ENCODE measurements at places on chromosomes 1 and 21. TPM values are rescaled to one million over a fixed set of nuclear protein-coding genes. Genes with fewer than 3 reads are reported as not detected.

The RIMKLA gene
- 8.9 TPM for total RNA-seq

The TBX15 gene
- total RNA-seq, result not detected

The SH2D5 gene
- total RNA-seq, result 0.32 TPM

The EFCAB14 gene
- total RNA-seq, result 54.3 TPM

The FLVCR1 gene
- total RNA-seq, result 13.5 TPM

The DSCAM gene
- not detected for total RNA-seq

The ADORA3 gene
- total RNA-seq, result 0.16 TPM

The RPTN gene
- total RNA-seq, result not detected

The PIGR gene
- total RNA-seq, result 0.54 TPM

The C1orf141 gene
- 0.11 TPM for total RNA-seq

The LRRC38 gene
- not detected for total RNA-seq

The OBSCN gene
- 20.5 TPM for total RNA-seq

The PTGFR gene
- total RNA-seq, result not detected

The HES3 gene
- not detected for total RNA-seq

The TMPRSS3 gene
- total RNA-seq, result 99.1 TPM

The MROH9 gene
- not detected for total RNA-seq

The MX1 gene
- 162 TPM for total RNA-seq

The LEFTY2 gene
- not detected for total RNA-seq

The THEM4 gene
- 23.9 TPM for total RNA-seq

The SPOCD1 gene
- total RNA-seq, result 0.79 TPM

The RHEX gene
- not detected for total RNA-seq

The TMPRSS2 gene
- not detected for total RNA-seq

The AKR7A2 gene
- 41.3 TPM for total RNA-seq

The GPX7 gene
- 19.0 TPM for total RNA-seq

The OVAAL gene
- not detected for total RNA-seq

The LIN28A gene
- total RNA-seq, result not detected

The XCL2 gene
- total RNA-seq, result 1.5 TPM

The PKLR gene
- not detected for total RNA-seq

The PRAMEF7 gene
- total RNA-seq, result not detected

The LCE1E gene
- not detected for total RNA-seq

The LDLRAD1 gene
- not detected for total RNA-seq

The CCDC185 gene
- not detected for total RNA-seq

The LRRIQ3 gene
- 1.9 TPM for total RNA-seq

The PCBP3 gene
- 13.2 TPM for total RNA-seq

The CD1B gene
- not detected for total RNA-seq

The OR2L2 gene
- total RNA-seq, result 0.11 TPM

The DHDDS gene
- 40.7 TPM for total RNA-seq

The SPRR2A gene
- not detected for total RNA-seq

The ODR4 gene
- total RNA-seq, result 13.1 TPM

The DRAXIN gene
- 0.02 TPM for total RNA-seq

The ETNK2 gene
- total RNA-seq, result 0.77 TPM

The LENEP gene
- 0.79 TPM for total RNA-seq

The ALX3 gene
- total RNA-seq, result not detected

The PYHIN1 gene
- total RNA-seq, result 5.6 TPM

The MNDA gene
- not detected for total RNA-seq

The MTMR11 gene
- total RNA-seq, result 1.3 TPM

The HAO2 gene
- not detected for total RNA-seq

The ADGRL4 gene
- not detected for total RNA-seq

The DDI2 gene
- 30.2 TPM for total RNA-seq

The SERTAD4 gene
- total RNA-seq, result not detected

The SPATA21 gene
- not detected for total RNA-seq

The DNALI1 gene
- total RNA-seq, result 0.16 TPM

The CHD5 gene
- 0.25 TPM for total RNA-seq

The SLC6A17 gene
- total RNA-seq, result 0.07 TPM

The AADACL3 gene
- not detected for total RNA-seq

The OR4F29 gene
- total RNA-seq, result not detected

The APCS gene
- not detected for total RNA-seq
